NT2/D1 (cell line): ENCODE measurements at places on chromosomes 16 and 17.

- no peak for DNase-seq
Measured at GRCh38 chr17:8474826-8475225, 39.1 kb downstream of the NDEL1 start.

DNA sequence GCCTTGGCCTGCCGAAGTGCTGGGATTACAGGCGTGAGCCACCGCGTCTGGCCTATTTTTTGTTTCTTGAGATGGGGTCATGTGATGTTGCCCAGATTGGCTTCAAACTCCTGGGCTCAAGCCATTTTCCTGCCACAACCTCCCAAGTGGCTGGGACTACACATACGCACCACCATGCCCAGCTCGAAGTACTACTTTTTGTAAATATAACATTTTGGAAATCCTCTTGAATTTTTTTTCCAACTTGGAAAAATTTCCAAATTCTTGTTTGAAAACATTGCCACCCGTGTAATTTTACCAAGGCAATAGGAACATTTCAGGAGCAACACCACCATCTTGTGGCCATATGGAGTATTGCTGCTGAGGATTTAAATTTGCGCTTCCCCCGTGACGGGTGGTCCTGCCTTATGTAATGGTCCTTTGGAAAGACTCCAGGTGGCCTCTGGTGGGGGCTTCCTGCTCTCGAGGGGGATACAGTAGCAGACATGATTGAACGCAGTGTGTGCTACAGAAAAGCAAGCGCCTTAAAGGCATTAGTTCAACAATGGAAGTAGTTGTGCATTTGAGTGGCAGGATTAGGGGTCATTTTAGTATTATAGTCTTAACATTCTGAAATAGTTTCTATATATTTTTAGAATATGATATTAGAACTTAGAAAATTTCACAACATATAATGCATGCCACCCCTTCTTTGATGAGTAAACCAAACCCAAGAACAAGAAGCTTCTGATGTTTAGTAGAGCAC, 8.0 kb downstream of the FLYWCH1 start:
- DNase-seq = no peak

DNA sequence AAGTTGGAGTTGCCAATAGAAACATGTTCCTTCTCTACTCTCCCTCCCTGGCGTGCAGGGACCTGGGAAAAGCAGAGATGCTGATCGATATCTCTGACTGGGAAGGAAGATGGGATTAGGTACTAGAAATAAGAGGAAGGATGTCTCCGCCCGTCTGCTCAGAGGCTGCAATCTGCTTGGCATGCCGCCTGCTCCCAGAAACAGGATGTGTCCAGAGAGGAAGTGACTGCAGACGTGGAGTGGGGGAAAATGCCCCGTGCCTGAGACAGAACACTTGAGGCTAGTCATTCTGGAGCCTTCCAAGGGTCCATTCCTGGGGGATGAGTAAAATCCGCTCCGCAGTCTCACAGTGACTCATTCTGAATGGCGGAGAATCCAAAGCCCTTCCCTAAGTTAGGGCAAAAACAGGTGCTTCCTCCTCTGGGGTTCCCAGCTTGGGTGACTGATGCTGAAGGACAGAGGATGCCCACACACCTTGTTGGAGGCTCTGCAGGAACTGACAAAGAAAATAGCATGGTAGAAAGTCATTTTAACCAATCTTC, 45.0 kb upstream of the SMURF2 start:
- no peak for DNase-seq

GRCh38 chr17:17844500-17844899, 7.7 kb upstream of the SREBF1 start:
- no peak for DNase-seq

- DNase-seq = no peak
Measured at GRCh38 chr16:73062743-73063733, 15.1 kb upstream of the ZFHX3 start.

DNA sequence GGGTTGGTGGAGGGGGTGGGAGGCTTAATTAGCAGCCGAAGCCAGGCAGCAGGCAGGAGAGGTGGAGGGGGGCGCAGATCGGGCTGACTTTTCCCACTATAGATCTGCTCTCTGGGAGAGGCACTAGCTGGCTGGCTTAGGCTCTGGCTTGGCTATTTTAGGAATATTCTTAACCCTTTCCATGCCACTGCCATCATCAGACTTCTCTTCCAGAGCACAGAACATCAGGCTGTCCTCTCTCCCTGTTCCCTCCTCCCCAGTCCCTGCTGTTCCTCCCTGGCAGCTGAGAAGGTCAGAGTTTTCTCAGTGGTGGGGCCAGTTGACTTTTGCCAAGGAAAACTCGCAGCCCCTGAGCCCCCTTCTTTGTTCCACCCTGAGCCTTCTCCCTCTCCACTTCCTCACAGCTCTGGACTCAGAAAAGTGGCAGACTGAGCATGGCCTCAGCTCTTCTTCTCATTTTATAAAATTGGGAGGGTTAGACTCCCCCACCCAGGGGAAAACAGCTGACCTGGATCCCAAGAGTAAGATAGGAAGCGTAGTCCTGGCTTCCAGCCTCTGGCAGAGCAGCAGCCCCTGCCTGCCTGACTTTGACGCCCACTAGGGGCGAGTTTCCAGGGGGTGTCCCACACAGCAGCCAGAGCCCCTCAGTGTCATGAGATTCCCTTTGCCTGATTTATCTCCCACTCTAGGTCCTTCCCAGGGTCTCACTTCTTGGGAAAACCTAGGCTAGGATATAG, 9.9 kb upstream of the C1QL1 start:
- DNase-seq = no peak

DNA sequence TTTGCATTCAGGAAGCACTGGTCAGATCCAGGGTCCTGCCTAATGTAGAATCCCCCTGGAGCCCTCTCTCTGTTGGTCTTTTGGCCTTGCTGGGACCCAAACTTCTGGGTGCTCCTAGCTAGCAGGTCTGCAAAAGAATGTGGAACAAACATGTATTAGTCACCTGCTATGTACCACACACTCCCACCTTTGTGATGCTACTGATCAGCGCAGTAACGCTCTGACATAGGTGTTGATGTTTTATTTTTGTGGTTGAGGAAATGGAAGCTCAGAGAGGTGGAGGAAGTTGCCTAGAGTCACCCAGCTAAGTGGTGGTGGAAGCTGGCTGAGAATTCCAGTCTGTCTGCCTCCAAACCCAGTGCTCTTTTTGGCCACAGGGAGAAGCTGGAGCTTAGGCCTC, 35.8 kb upstream of the LGALS9 start:
- DNase-seq = no peak

DNA sequence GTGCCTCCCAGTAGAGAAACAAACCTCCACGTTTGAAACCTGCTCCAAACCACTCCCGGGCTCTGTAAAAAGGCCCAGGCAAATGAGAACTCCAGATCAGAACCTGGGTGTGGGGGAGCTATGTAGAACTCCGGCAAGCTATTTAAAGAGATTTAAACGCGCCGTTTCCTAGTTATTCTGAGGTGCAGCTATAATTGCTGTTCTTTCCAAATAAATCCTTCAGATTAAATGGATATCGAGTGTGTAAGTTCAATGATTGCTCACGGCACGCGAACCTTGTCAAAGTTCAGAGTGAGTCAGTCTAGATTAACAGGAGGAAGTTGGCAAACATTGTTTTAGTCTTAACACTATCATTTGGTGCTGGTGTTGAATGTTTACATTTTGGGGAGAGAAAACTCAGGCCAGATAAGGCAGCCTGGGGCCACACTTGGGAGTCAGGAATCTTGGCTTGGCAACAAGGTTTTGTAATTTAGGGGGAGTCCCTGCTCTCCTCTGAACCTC, 92.9 kb upstream of the SALL1 start:
- no peak for DNase-seq

DNA sequence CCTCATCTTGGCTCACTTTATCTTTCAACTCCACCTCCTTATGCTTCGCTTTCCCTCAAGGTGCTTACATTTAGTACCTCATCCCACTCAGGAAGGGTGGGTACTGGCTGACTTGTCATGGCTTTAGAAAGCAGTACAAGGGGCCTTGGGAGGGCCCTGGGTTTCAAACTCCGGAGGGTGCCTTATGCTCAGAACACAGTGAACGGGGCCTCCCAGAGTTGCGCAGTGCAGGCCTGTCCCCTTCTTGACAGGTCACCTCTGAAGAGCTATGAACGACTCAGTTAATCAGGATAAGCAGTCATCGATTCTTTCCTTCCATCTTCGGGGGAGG, 6.0 kb downstream of the COG1 start:
- no peak for DNase-seq

DNA sequence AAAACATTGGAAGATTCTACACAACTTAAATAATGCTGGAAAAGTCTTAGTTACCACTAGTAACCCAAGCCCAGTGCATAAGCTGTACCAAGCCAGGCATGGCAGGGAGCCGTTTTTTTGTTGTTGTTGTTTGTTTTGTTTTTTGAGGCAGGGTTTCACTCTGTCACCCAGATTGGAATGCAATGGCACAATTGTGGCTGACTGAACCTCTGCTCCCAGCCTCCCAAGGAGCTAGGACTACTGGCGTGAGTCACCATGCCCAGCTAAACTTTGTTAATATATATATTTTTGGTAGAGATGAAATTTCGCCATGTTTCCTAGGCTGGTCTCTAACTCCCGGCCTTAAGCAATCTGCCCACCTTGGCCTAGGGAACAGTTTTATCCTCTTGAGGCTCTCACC, 564 bp upstream of the TMIGD1 start:
- DNase-seq = no peak

GRCh38 chr17:41657176-41657754, 31.4 kb upstream of the EIF1 start:
- no peak for DNase-seq

- DNase-seq = no peak
Measured at GRCh38 chr16:86289907-86290306, 220.4 kb upstream of the FOXF1 start.

GRCh38 chr17:66971730-66972441, 7.4 kb downstream of the CACNG4 start:
- DNase-seq = no peak

DNA sequence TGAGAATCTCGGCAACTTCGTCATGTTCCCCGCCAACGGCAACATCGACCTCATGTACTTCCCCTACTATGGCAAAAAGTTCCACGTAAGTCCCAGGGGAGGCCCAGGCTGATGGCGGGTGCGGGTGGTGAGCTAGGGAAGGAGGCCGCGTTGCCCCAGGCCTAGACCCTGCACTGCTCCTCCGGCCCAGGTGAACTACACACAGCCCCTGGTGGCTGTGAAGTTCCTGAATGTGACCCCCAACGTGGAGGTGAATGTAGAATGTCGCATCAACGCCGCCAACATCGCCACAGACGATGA, 4.8 kb downstream of the ATP1B2 start:
- no peak for DNase-seq

DNA sequence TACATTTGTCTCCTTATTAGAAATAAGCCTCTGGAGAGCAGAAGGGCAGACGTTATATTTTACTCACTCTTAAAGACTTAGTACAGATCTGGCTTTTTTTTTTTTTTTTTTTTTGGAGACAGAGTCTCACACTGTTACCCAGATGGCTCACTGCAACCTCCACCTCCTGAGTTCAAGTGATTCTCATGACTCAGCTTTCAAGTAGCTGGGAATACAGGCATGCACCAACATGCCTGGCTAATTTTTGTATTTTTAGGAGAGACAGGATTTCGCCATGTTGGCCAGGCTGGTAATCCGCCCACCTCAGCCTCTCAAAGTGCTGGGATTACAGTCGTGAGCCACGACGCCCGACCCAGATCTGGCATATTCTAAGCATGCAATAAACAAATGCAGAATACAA, 36.4 kb upstream of the TMEM97 start:
- no peak for DNase-seq

GRCh38 chr17:20791626-20792025, 212.1 kb downstream of the CDRT15L2 start:
- DNase-seq = no peak

DNA sequence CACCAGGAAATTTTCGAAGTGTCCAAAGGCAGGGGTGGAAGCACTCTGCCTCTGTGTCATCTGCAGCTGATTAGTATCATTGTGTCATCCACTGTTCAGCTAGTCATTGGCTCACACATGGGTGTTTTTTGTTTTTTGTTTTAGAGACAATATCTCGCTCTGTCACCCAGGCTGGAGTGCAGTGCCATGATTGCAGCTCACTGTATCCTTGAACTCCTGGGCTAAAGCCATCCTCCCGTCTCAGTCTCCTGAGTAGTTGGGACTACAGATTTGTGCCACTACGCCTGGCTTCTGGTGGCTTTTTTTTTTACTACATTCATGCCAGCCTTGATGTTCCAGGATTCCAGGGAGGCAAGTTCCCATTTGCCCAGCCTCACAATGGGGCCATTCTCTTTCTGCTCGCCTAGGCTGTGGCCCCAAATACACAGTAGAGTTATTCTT, 32.5 kb upstream of the MYO18A start:
- DNase-seq = no peak

GRCh38 chr17:80822700-80823410, 168.8 kb upstream of the CHMP6 start:
- DNase-seq = no peak

DNA sequence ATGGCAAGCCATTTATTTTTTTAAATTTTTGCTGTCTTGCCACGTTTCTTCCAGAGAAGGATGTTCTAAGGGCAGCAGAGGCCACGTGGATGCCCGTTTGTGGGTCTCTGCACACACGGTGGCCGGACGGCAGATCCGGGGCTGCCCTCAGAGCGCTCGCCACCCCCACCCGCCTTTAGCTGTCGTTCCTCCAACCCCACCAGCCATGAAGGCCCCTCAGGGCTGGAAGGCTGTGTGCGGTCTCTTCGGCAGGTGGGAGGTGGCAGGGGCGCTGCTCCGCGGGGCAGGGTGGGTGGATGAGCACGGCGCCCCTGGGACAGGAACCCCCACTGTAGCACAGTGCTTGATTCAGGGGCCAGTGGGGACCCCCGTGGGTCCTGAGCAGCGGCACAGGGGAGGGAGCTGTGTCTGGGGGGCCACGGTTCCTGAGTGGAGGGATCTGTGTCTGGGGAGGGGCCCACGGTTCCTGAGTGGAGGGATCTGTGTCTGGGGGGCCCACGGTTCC, 49.7 kb downstream of the ZFPM1 start:
- no peak for DNase-seq

GRCh38 chr16:56193951-56194726, 2.9 kb downstream of the GNAO1 start:
- peak; percentile 94 for DNase-seq

GRCh38 chr17:62866471-62866870, 58.4 kb upstream of the MARCHF10 start:
- no peak for DNase-seq

- no peak for DNase-seq
Measured at GRCh38 chr16:24525970-24526559, 13.3 kb upstream of the RBBP6 start.
